ENCODE measurements at places on chromosomes 16 and 17. TPM values are rescaled to one million over a fixed set of nuclear protein-coding genes. Genes with fewer than 3 reads are reported as not detected.

CEMP1 gene
- 0.28 TPM for total RNA-seq

CACNA1G gene
- 10.6 TPM for total RNA-seq

SCGB1C2 gene
- total RNA-seq = not detected

ADGRG3 gene
- total RNA-seq = 0.06 TPM

ACACA gene
- total RNA-seq = 94.4 TPM

TCAP gene
- total RNA-seq = 1.6 TPM

GRCh38 chr17:81400154-81400977, 5.1 kb downstream of the BAHCC1 start:
- peak overlapping the region; percentile 50 for H3K4me3 ChIP-seq
- DNase-seq = peak; percentile 79
- H3K4me1 ChIP-seq = peaks cover 57% of the 10 kb centered on the region
- H3K27me3 ChIP-seq = no peaks in the 10 kb centered on the region
- peaks cover 27% of the 10 kb centered on the region for H3K36me3 ChIP-seq

- peaks cover 81% of the 10 kb centered on the region for H3K36me3 ChIP-seq
- no peaks in the 10 kb centered on the region for H3K27me3 ChIP-seq
- H3K4me3 ChIP-seq = no peak overlapping the region
- H3K4me1 ChIP-seq = peaks cover 46% of the 10 kb centered on the region
Measured at GRCh38 chr16:88700636-88701482, 5.3 kb downstream of the RNF166 start.

DNA sequence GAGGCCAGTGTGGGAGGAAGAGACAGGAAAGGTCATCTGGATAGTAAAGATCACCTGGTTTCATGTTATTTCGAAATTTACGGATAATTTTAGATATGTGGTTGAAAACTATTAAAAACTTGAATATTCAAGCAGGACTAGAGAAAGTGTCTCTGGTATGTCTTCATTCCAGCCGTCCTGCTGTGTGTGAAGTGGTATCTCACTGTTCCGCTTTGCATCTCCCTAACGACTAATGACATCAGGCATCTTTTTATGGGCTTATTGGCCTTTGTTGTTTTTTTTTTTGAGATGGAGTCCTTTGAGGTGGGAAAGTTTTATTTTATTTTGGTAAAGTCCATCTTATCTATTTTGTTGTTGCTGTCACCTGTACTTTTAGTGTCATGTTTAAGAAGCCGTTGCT, 214.4 kb upstream of the CHMP6 start:
- H3K4me1 ChIP-seq = peaks cover 47% of the 10 kb centered on the region
- no peaks in the 10 kb centered on the region for H3K27me3 ChIP-seq
- H3K27ac ChIP-seq = no peak overlapping the region
- no peak overlapping the region for H3K4me3 ChIP-seq

DNA sequence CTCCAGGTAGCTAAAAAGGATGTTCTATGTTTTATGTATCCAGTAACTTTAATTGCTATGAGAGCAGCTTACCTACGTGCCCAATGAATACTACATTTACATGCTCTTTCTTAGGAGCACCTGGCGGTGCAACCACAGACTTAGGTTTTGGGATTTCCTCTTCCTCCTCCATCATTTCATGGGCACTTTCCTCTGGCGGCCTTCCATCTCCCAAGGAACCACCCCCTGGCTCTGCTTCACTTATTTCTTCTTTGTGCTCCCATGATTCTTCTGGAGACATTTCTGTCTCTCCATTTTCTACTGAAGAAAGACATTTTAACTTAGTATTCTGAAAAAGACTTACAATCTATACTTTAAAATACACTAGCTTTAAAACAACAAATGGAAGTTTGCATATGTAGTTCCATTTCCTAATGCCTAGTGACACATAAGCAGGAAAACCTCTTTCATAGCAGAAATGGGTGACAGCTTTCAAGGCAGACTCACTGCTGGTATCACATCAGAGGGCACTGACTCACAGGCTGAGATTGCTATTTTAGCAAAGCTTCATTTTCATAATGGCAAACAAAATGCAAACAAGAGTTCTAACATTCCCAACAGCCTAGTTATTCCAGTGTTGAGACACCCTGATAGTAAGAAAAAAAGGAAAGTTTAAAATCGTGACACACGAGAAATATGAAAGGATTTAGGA, 19.1 kb downstream of the GSPT1 start:
- no peak overlapping the region for H3K4me3 ChIP-seq
- no peak for DNase-seq

DNA sequence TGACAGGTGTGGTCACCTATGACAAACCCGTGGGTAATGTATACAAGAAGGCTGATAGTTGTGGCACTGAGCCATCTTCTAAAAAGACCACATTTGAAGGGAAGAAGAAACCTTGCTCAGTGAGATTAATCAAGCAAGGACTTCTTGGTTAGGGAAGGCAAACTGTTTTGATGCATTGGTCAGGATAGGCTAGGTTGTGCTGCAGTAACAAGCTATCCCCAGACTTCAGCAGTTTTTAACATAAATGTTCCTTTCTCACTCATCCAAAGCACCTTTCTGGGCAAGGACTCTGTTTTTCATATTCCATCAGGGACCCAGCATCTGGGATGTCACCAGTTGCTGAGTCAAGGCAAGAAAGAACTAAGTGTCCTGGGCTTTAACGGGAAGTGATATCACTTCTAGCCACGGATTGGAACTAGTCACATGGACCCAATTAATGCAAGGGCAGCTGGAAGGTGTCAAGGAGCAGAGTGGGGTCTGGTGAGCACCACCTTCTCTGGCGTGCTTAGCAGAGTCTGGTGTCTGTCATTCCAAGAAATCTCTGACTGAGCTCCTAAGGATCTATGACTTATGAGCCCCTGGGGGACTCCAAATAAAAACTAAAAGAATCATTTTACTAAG, 52.0 kb upstream of the CCL2 start:
- peaks cover 4% of the 10 kb centered on the region for H3K27me3 ChIP-seq

- H3K27me3 ChIP-seq = no peaks in the 10 kb centered on the region
- H3K4me3 ChIP-seq = peak overlapping the region; percentile 89
- peaks cover 48% of the 10 kb centered on the region for H3K36me3 ChIP-seq
- DNase-seq = no peak
- no peak overlapping the region for H3K27ac ChIP-seq
Measured at GRCh38 chr16:739560-740458, 988 bp downstream of the CIAO3 start.

DNA sequence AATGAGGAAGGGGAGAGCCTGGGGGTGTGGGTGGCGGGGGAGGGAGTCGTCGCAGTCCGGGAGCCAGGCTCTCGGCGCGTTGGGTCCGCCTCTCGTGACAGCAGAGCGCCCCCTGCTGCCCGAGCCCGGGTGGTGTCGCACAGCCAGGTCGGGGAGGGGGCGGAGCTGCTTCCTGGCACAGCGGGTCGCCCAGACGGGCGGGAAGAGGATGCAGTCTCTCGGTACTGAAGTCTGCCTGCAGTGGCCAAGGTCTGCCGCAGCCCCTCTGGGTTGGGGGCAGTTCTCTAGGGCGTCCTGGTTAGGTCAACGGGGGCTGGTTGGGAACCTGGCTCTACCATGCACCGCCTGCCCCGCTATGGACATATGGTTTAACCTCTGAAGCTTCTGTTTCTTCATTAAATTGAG, 38.2 kb upstream of the CCDC182 start:
- H3K36me3 ChIP-seq = no peaks in the 10 kb centered on the region
- peak overlapping the region; percentile 9 for H3K4me3 ChIP-seq
- no peak overlapping the region for H3K27ac ChIP-seq
- H3K27me3 ChIP-seq = no peaks in the 10 kb centered on the region

- H3K27ac ChIP-seq = no peak overlapping the region
- peaks cover 21% of the 10 kb centered on the region for H3K27me3 ChIP-seq
- H3K36me3 ChIP-seq = no peaks in the 10 kb centered on the region
- H3K4me3 ChIP-seq = no peak overlapping the region
- H3K4me1 ChIP-seq = peaks cover 3% of the 10 kb centered on the region
Measured at GRCh38 chr17:74677558-74678466, 34.9 kb downstream of the CD300LF start.

DNA sequence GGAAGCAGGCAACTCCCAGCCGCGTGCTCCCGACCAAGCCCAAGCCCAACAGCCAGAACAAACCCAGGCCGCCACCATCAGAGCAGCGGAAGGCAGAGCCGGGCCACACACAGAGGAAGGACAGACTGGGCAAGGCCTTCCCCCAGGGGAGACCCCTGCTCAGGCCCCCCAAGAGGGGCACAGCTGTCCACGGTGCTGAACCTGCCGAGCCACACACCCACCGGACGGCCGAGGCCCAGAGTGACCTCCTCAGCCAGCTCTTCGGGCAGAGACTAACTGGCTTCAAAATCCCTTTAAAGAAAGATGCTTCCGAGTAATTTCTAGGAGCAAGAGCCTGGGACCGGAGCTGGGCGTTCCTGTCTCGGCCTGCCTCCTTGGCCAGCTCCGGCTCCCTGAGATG, 14.1 kb upstream of the ZFPM1 start:
- H3K4me1 ChIP-seq = peaks cover 20% of the 10 kb centered on the region
- H3K27ac ChIP-seq = no peak overlapping the region

GRCh38 chr17:75390982-75391381, 14.5 kb downstream of the GRB2 start:
- H3K36me3 ChIP-seq = peaks cover 8% of the 10 kb centered on the region
- peaks cover 10% of the 10 kb centered on the region for H3K4me1 ChIP-seq
- DNase-seq = no peak
- no peak overlapping the region for H3K4me3 ChIP-seq
- peak overlapping the region; percentile 1 for H3K27ac ChIP-seq

DNA sequence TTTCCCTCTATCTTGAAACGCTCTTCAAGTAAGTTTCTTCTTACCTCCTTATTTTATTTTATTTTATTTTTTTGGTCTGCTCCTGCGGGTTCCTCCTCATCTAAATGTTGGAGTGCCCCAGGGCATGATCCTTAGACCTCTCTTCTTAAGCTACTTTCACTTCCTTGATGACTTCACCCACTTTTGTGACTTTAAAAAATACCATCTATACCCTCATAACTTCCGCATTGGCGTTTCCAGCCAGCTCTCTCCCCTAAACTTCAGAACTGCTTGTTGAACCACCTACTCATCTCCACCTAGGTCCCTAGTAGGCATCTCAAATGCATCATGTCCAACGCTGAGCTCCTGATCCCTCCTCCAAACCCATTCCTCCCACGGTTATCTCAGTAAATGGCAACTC, 51.4 kb upstream of the NFAT5 start:
- H3K27me3 ChIP-seq = no peaks in the 10 kb centered on the region
- DNase-seq = no peak
- no peaks in the 10 kb centered on the region for H3K4me1 ChIP-seq
- no peak overlapping the region for H3K27ac ChIP-seq

DNA sequence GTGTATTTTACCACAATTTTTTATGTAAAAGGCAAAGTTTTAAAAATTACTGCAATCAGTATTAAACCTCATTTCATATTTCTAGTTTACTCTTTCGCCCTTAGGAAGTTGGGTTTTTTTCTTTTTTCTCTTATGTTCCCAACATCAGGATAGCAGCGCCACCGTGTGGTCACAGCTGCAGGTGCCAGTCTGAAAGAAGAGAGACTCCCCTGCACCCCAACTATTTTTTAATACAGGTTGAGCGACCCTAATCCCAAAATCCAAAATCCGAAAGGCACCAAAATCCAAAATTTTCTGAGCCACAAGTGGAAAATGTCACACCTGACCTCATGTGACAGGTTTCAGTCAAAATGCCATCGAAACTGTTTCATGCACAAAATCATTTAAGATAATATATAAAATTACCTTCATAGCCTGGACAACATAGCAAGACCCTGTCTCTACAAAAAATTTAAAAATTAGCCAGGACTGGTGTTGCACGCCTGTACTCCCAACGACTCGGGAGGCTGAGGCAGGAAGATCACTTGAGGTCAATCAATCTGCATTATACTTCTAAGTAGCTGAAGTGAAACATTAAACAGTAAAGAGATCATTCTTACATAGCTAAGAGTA, 21.8 kb upstream of the ASGR2 start:
- peak; percentile 43 for DNase-seq
- no peak overlapping the region for H3K27ac ChIP-seq
- peaks cover 14% of the 10 kb centered on the region for H3K27me3 ChIP-seq
- H3K4me1 ChIP-seq = peaks cover 22% of the 10 kb centered on the region

DNA sequence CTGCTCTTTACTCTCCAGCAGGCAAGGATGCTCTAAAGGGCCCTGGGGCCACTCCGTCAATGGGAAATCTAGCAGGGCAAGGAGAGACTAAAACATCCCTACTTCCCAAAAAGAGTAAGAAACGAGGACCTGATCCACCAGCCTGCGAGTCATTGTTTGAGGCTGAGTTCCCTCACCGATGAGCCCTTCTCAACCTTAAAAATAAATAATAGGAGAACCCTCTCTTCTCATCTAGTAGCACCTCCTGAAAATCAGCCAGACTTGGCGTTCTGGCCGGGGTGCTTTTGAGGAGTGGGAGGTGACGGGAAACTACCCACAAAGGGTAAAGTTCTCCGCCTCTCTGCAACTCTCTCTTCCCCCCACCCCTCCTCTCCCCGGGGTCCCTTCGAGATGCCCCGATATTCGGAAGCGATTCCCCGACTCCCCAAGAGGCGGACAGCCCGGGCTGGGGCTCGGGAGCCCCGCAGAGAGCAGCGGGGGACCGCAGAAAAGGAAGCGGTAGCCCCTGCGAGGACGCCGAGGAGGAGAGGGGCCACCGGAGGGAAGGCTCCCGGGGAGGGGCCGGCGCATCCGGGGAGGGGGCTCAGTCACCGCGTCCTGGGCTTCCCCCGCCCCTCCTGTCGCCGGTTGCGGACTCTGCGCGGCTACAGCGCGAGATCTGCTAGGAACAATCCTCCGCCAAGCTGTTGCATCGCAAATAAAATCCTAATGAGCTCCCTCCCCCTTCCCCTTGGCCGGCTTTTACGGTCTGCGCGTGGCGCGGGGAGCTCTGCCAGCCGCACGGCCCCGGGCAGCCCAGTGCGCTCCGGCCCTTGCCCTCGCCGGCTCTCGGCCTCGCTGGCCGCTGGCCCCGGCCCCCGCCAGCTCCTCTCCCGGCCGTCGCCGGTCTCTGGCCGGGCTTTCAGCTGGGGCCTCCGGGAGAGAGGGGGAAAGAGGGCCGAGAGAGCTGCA, 1.3 kb downstream of the HOXB9 start:
- H3K27ac ChIP-seq = peak overlapping the region; percentile 93
- H3K4me1 ChIP-seq = peaks cover 69% of the 10 kb centered on the region
- DNase-seq = peak; percentile 63

- peaks cover 47% of the 10 kb centered on the region for H3K36me3 ChIP-seq
- no peaks in the 10 kb centered on the region for H3K27me3 ChIP-seq
- no peak overlapping the region for H3K27ac ChIP-seq
- H3K4me1 ChIP-seq = peaks cover 6% of the 10 kb centered on the region
Measured at GRCh38 chr16:27214084-27214961, 11.0 kb downstream of the KDM8 start.

DNA sequence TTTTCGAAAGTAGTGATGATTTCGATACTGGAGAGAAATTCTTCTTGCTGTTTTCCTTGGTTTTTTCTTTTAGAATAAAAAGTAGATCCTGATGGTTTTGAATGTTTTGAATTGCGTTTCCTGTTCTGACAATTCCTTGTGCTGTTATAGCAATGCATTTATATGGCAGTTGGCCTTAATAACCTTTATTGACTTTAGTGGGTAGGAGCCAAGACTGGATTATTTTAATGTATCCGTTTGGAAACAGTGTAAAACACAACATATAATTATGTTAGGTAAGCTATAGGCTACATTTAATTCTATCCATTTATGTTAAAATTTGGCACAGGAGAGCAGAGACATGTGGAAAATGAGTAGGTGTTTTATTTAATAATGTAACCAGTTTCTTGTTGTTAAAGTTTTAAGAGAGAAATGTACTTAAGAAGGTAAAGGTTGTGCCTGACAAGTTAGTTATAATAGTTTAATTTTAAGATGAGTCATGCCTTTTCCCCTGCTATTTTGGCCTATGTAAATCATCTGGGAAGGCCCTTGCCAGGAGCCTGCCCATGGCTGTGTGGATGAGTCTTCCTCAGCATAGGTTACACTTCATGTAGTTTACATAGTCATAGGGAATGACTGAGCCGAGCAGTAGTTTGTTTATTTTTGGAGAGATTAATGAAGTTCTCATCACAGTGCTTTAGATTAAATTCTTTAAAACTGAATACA, 189.9 kb downstream of the FTO start:
- H3K4me3 ChIP-seq = no peak overlapping the region
- no peaks in the 10 kb centered on the region for H3K36me3 ChIP-seq
- no peaks in the 10 kb centered on the region for H3K4me1 ChIP-seq
- no peaks in the 10 kb centered on the region for H3K27me3 ChIP-seq
- H3K27ac ChIP-seq = no peak overlapping the region
- DNase-seq = no peak

Measured in spinal cord (tissue), 10 donors.